ENCODE measurements at places on chromosomes 11 and 22. TPM values are rescaled to one million over a fixed set of nuclear protein-coding genes. Genes with fewer than 3 reads are reported as not detected.

The MISFA gene
- 13.3 TPM for total RNA-seq

The CARD10 gene
- total RNA-seq: 8.3 TPM

The CDC42EP1 gene
- 15.4 TPM for total RNA-seq

The PTPRCAP gene
- 1.0 TPM for total RNA-seq

The MSANTD4 gene
- 18.3 TPM for total RNA-seq

The APLNR gene
- total RNA-seq: 15.4 TPM

The KRTAP5-11 gene
- not detected for total RNA-seq

The TIMM8B gene
- total RNA-seq: 173 TPM

The PLEKHB1 gene
- 13.7 TPM for total RNA-seq

The APOBEC3C gene
- total RNA-seq: 24.9 TPM

The TP53AIP1 gene
- total RNA-seq: not detected

The GAS2 gene
- total RNA-seq: 9.7 TPM

- peak; percentile 4 for DNase-seq
Measured at GRCh38 chr22:44608597-44609399, 93.2 kb upstream of the PRR5 start.

- no peak for DNase-seq
Measured at GRCh38 chr11:104104664-104105063, 59.3 kb downstream of the PDGFD start.

- no peak for DNase-seq
Measured at GRCh38 chr11:96049426-96049825, 125.5 kb upstream of the MTMR2 start.

GRCh38 chr11:47688111-47688510, 27.1 kb downstream of the AGBL2 start:
- DNase-seq: no peak

GRCh38 chr11:9820260-9820659, 156.4 kb downstream of the SWAP70 start:
- peak; percentile 73 for DNase-seq

- peak; percentile 36 for DNase-seq
Measured at GRCh38 chr22:47279337-47279736, 516.9 kb downstream of the TBC1D22A start.

- DNase-seq: no peak
Measured at GRCh38 chr11:34540870-34541269, 27.3 kb upstream of the ELF5 start.

DNA sequence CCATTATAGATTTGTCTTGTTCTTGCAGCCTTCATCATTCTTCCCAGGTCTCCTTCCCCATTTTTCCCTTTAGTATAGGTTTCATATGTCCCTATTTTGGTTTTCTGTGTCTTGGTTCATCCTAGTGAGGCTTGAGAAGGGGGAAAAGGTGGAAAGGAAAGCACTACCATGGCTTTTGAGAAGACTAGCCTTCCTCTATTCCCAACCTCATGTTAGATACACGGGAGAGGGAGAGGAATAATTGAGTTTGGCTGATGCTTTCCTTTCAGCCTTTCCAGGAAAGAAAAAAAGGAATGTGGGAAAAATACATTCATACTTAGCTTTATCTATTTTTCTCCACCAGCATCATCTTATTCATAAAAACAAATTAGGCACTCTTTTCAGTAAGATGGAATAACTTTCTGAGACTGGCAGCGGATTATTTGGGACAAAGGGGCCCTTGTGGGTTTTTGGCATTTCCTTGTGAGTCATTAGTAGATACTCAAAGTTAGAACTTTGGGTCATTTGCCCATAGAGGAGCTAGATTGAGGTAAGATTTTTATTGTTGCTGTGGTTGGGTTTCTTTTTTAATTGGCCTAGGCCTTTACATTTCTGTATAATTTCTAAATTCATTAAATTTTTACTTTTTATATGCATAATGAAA, 23.8 kb downstream of the CAPRIN1 start:
- no peak for DNase-seq

GRCh38 chr11:27363576-27364117, 632 bp upstream of the CCDC34 start:
- no peak for DNase-seq

- no peak for DNase-seq
Measured at GRCh38 chr22:23117891-23118646, 23.7 kb downstream of the RSPH14 start.

- DNase-seq: no peak
Measured at GRCh38 chr11:64357904-64358535, 942 bp upstream of the RPS6KA4 start.

DNA sequence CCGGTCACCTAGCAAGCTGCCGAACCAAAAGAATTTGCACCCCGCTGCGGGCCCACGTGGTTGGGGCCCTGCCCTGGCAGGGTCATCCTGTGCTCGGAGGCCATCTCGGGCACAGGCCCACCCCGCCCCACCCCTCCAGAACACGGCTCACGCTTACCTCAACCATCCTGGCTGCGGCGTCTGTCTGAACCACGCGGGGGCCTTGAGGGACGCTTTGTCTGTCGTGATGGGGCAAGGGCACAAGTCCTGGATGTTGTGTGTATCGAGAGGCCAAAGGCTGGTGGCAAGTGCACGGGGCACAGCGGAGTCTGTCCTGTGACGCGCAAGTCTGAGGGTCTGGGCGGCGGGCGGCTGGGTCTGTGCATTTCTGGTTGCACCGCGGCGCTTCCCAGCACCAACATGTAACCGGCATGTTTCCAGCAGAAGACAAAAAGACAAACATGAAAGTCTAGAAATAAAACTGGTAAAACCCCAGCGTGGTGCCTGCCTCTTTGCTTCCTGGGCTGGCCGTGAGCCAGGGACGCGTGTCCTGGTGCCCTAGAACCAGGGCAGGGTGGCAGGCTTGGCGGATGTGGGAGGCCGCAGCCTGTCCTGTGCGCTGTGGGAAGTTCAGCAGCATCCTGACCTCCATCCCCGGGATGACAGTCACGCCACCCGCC, 13.2 kb downstream of the CCND1 start:
- no peak for DNase-seq

DNA sequence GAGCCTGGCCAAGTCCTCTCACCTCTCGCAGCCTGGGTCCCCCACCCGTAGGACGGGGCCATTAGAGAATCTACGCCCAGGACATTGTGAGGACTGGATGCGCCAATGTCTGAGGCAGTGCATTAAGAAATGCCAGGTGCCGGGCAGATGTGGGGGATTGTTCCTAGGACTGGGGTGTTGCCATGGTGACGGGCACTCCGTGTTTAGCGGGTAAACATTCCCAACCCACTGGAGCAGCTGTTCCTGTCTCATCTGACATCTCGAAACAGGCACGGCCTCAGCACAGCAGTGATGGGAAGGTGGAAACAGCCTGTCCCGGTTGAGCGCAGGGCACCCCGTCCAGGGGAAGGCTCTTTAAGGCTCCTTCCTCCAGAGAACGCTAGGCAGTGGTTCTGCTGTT, 99.6 kb upstream of the RTL6 start:
- no peak for DNase-seq

DNA sequence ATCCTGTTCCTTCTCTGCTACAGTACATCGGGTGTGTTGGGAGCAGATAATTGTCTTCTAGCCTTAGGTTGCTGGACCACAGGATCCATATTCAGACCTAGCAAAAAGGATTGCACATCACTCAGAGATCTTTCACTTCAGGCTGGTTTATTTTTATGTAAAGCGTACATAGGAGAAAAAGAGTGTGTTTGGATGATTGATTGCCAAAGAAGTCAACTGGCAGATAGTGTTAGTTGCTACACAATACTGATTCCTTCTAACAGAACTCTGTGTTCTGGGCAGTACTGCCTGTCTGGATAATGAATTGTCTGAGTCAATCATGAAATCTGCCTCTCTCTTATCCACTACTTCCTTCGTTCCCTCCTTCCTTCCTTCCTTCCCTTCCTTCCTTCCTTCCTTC, 31.0 kb upstream of the PGM2L1 start:
- no peak for DNase-seq

DNA sequence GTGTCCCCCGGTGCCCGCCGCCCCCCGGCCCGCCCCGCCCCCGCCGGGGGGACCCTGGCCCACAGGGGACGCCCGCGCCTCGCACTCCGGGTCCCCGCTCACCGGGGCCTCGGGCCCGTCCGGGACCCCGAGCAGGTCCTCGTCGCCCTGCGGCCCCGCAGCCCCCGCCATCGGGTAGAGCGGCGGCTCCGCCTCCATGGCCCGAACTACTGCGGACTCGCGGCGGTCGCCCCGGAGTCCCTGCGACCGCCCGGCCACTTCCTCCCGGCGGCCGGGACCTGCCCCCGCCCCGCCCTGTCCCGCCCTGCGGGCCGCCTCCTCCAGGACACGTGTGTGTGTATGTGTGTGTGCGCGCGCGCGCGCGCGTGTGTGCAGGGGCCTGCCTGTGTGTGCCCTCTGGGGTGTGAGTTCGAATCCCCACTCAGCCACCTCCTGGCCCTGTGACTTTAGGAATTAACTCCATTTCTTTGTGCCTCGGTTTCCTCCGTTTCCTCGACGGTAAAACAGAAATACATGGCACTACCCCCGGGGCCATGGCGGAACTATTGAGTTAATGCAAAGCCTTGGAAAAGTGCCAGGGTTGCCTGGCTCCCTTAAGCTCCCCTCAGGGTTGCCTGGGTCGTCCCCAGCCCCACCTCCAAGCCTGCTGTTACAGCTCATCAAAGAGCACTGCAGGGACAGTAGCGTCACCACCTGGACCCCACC, at the start of gene UNC93B1:
Gene UNC93B1 (minus strand): TSS at position 252 of the 705 bp plus-strand sequence. CDS start 54 bp downstream, at position 198.
- DNase-seq: peak; percentile 97

GRCh38 chr22:20750461-20751184, 23.3 kb upstream of the SERPIND1 start:
- peak; percentile 72 for DNase-seq

GRCh38 chr11:6468712-6469495, 4.8 kb downstream of the TRIM3 start:
- peak; percentile 93 for DNase-seq

Measured in Right ventricle myocardium superior (tissue), 1 donor.